ENCODE measurements at places on chromosomes 5 and 9. TPM values are rescaled to one million over a fixed set of nuclear protein-coding genes. Genes with fewer than 3 reads are reported as not detected.

The CYLC2 gene
- not detected for total RNA-seq

GRCh38 chr5:161093100-161093499 lies 241.1 kb upstream of the ATP10B start:
- DNase-seq, result no peak

- DNase-seq, result peak; percentile 95
These were observed 54.5 kb downstream of the GALNT12 start for GRCh38 chr9:98861781-98862504.

DNA sequence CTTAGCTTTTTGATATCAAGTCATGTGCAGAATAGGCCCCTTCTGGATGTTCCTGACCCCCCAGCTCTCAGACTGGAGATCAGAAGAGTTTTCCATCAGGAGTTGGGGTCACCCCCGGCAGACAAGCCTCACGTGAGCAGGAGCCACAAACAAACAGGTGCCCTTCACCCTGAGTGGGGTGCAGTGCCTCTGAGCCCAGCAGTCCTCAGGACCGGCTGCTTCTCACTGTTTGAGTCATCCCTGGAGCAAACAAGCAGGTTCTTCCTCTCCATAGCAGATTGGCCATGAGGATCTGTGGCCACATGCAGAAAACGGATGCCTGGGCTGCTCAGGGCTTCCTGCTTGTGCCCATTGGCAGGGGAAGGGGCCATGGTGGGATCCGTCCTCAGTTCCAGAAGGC lies 47.0 kb downstream of the LRSAM1 start:
- DNase-seq, result no peak

GRCh38 chr9:105206496-105206820 lies 38.0 kb upstream of the SLC44A1 start:
- DNase-seq, result no peak

Data from HFFc6 (cell line).